Fibroblast of upper back skin (primary cell): ENCODE measurements at places on chromosomes 7 and 10.
A peak's percentile ranks its signal among the peaks of the same experiment; 100 is the strongest.

GRCh38 chr7:7829667-7830066, 111.3 kb upstream of the RPA3 start:
- DNase-seq, result no peak

DNA sequence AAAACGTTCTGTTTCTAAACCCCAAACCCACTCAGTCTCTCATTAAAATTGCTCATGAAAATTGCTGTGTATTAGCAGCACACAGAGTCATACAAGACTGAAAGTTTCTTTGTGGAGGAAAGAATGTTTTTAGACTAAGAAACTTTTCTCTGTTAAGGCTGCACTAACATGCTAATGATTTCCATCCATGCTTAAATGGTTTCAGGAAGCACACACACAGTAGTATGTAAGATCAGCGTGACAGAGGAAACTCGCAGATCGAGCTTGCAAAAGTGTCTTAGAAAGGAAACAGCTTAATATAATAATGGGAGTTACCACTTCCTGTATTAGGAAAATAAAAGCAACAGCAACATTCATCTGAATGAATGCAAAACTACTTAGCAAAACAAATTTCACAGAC, 112.7 kb downstream of the ICA1 start:
- DNase-seq, result no peak

GRCh38 chr10:127150136-127150535, 46.3 kb downstream of the INSYN2A start:
- DNase-seq, result peak; percentile 27

GRCh38 chr7:5699467-5700384, 81.7 kb downstream of the RNF216 start:
- DNase-seq, result no peak

DNA sequence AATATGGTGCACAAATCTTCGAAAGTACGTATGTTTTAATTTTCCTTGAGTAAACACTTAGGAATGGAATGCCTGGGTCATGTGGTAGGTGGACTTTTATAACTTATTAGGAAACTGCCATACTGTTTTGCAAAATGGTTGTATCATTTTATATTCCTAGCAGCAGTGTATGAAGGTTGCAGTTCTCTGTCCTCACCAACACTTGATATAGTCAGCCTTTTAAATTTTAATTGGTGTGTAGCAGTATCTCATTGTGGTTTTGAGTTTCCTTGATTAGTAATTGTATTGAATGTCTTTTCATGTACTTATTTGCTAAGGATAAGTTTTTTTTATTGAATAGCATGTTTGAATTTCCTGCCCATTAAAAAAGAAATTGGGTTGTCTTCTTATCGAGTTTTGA, 926 bp upstream of the PCBD1 start:
- DNase-seq, result no peak

DNA sequence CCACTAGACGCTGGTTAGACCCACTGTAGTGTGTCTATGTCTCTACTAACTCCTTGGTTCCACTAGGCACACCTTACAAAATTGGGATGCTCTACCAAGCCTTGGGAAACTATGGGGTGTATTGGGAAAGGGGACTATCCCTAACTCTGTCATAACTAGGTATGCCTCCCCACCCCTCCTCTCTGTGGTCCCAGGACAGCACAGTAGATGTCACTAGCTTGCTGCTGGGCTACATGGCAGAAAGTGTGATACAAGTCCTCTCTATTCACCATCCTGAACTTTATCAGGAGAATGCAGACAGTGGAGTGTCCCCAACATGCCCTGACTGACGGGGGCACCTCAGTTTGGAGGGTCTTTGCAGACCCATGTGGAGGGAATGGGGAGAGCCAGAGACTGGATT, 30.3 kb upstream of the TMEM273 start:
- DNase-seq, result no peak

GRCh38 chr7:106223156-106223555, 61.6 kb downstream of the NAMPT start:
- DNase-seq, result no peak

GRCh38 chr10:117936566-117936965, 110.2 kb downstream of the RAB11FIP2 start:
- no peak for DNase-seq

GRCh38 chr10:117439243-117439912, 64.1 kb upstream of the PDZD8 start:
- peak; percentile 90 for DNase-seq

DNA sequence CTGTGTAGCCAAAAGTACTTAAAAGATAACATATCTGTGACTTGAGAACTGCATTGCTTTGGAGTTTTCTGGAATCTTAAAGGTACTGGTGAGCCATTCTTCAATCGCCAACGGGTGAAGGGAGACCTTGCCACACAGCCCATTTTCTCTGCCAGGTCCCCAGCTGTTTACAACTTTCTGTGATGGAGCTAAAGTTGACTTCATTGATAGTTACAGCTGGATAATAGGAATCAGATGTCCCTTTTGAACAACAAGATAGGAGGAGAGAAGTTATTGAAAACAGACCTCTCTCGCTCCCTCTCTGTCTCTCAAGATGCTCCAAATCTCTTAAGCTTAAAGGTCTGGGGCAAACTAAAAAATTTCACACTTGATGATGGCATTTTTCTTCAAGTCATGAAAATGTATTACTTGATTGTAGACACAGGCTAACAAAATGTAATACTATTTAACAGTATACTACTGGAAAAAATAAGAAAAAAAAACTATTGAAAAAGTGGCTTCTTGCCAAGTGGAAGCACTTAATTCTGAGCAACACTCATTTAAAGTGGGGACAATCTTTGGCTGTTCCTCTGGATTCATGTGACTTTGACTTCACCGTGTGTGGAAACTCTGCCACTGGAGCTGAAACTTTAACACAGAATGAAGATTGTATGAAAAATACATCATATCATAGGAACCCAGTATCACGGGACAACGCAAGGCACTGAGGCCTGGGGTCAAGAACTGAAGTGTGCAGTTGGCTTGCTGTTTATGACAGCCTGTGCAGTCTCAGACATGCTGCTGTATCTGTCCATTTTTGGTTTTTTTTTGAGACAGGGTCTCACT, 78.4 kb upstream of the AFAP1L2 start:
- no peak for DNase-seq

GRCh38 chr7:70355198-70356020, 757.1 kb downstream of the AUTS2 start:
- DNase-seq, result no peak
